ENCODE measurements at places on chromosomes 2 and 18. TPM values are rescaled to one million over a fixed set of nuclear protein-coding genes. Genes with fewer than 3 reads are reported as not detected.

DNA sequence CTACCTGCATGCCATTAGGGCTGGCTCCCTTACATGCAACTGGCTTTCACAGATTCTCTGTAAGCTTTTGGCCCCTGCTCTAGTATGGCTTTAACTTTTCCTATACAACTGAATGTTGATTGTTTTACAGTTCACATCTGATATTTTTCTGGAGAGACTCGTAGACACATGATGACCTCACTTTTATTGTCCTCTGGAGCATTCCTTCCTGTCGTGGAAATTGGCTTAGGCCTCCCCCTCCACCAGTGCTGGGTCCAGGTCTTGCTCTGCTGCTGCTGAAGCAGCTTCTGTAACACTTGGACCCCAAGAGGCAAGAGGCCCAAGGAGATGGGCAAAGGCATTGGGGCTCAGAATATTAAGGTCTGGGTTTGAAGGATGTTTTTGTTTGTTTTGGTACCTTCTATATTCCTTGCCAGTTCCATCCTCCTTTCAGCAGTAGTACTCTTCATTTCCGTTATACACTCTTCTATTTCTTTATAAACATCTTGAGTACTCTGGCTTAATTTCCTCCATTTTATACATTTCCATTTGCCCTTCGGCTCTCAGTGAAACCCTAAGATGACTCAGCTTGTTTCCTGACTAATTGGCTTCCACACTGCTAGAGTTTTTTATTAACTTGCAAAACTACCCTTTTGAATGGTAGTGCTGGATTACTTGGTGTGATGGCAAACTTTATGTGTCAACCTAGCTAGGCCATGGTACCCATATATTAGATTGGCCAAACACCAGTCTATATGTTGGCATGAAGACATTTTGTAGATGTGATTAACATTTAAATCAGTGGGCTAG, 219.8 kb downstream of the CDCA7 start:
- no peak for DNase-seq

DNA sequence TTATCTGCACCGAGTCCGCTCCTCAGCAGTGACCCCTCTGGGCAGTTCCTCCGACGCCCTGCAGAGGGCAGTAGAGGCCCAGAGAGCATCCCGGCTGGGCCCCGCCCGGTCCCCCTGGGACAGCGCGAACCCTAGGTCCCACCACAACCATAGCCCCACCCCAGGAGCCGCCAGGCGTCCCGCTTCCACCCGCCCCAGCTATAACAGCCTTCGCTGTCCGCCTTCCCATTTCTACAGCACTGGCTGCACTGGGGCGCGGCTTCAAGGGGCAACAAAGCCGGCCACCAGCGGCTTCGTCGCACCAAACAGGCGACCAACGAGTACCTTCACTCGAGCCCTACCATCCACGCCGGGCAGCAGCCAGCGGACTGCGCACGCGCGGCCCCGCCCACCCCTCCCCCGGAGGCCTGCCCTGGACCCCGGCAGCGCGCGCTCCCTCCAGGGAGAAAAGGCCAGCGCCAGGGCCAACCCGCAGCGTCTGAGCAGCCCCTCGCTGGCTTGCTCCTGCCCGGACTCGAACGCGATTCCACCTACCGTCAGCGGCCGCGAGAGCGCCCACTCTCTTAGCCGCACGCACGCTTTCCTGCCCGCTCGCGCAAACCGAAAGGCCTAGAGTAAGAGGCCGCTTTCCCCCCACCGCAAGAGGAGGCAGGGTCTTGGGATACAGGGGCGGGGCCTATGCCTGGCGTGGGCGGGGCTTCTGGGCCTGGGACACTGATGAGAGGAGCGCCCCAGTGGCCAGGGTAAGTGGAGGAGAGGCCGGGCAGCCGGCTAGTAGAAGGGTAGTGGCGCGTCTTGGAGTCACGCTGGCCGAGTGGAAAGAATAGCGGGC, at the start of gene NHEJ1:
Gene NHEJ1, minus strand, starts transcription at position 630 of the 832 bp plus-strand sequence. CDS start 2,453 bp downstream, outside the sequence.
- peak; percentile 99 for DNase-seq

GRCh38 chr2:164538240-164538866, 82.9 kb downstream of the GRB14 start:
- no peak for DNase-seq

DNA sequence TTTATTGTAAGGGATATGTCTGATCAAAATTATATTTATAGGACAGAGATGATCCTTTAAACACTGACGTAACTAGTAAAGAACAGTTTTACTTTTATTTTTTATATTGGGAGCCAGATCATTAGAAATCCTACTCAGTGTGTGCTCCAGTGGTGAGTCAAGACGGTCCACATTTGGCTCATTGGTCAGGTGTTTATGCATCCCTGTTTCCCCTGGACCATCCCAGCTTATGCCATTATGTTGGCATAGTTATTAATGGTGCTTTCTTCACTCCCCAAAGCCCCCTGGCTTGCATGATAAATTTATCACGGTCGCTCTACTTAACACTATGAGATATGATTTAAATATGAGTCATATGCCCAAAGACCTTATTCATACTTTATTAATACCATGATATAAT, 293.4 kb downstream of the XIRP2 start:
- DNase-seq, result no peak

GRCh38 chr2:417662-418061, 129.8 kb upstream of the ALKAL2 start:
- DNase-seq, result no peak

GRCh38 chr2:123165616-123166015, 859.5 kb upstream of the CNTNAP5 start:
- DNase-seq, result no peak

DNA sequence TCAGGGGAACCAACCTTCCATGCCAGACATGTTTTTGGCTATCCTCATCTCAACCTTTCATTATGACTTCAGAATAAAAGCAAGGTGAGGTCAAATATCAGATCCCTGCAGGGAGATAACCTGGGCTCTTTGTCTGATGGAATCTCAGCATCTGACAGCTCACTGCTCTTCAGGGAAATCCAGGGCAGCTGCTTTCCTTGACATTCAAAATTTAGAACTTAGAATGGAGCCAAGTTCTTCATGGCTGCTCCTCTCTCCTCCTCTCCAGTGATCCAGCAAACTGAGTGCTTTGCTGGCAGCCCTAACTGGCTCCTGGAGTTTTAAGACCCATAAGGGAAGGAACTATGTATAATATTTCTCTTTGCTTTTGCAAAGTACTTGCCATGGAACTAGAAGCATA, 716.3 kb downstream of the TSN start:
- DNase-seq, result no peak

DNA sequence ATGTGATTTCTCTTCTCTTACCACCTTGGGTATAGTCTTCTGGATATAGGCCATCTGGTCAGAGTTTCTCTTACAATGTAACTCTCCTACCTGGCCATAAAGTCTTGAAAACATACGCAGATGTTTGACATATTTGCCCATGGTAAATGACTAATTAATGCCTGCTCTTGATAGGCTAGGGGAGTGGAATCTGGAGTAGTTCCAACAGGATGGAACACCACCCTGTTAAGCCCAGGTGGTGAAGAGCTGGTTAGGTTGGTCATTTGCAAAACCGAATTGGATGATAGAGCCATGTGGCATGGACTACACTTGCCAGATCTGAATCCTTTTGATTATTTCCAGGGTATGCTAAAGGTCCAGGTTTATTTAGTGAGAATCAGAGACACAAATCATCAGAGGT, 36.5 kb downstream of the HADHB start:
- DNase-seq, result no peak

Gene CFAP65
- total RNA-seq, result not detected

Gene CRYGC
- not detected for total RNA-seq

Gene TSPYL6
- total RNA-seq, result not detected

Gene AKAIN1
- total RNA-seq, result not detected

Gene SNED1
- total RNA-seq, result 7.4 TPM

All from left ventricle myocardium superior (tissue), 1 donor.